ENCODE measurements at places on chromosomes 1 and 21. TPM values are rescaled to one million over a fixed set of nuclear protein-coding genes. Genes with fewer than 3 reads are reported as not detected.
A peak's percentile ranks its signal among the peaks of the same experiment; 100 is the strongest.

PRKCZ gene
- 20.3 TPM for total RNA-seq

- no peak for DNase-seq
Measured at GRCh38 chr1:44606701-44607281, 67.5 kb downstream of the TMEM53 start.

CYP2J2 gene
- total RNA-seq: 0.42 TPM

DNA sequence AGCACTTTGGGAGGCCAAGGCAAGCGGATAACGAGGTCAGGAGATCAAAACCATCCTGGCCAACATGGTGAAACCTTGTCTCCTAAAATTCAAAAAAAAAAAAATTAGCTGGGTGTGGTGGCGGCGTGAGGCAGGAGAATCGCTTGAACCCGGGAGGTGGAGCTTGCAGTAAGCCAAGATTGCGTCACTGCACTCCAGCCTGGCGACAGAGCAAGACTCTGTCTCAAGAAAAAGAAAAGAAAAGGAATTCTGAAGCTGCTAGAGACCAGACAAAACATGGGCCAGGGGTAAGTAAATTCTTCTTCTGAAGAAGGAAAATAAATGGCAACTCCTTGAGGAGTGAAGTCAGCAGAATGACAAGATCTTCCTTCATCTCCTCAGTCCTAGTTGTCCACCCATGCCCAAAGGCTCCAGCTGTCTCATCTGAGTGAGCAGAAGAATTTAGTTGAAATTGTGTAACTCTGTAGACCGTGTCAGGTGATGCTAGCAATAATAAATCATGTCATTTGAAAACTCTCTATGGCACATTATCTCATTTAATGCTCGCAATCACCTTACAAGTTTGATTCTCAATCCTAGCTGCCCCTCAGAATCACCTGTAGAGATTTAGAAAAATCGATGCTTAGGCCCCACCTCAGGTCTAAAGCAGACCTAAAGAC, 14.3 kb downstream of the PDZK1 start:
- DNase-seq: peak; percentile 25
